ENCODE measurements at places on chromosomes 6 and 20.

DNA sequence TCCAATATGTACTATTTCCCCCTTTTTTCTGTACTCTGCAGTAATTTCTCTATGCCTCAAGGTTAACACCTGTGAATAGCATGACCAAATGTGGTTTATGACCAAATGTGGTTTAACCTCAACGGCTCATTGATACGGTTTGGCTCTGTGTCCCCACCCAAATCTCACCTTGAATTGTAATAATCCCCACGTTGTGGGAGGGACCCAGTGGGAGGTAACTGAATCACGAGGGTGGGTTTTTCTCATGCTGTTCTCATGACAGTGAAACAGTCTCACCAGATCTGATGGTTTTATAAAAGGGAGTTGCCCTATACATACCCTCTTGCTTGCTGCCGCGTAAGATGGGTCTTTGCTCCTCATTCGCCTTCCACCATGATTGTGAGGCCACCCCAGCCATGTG lies 18.7 kb downstream of the DEK start:
- no peak for DNase-seq

- DNase-seq = no peak
These were observed 10.0 kb upstream of the SLC4A11 start for GRCh38 chr20:3248993-3249347.

DNA sequence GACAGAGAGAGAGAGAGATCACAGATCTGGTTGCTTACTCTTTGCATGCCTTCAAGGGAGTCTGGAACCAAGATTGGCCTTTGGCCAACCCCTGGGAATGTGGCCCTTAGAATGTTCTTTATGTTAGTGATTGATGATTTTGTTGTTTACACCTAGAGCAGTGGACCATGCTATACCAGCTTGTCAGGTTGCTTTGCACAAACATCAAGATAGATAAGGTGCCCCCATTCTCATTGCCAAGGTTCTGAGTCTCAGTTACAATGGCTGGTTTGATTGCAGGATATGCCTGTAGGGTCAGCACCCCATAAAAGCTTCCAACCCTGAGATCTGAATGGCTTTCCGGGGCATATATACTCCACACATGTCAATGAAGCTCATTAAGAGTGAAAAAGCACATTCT lies 53.5 kb upstream of the SLC2A12 start:
- no peak for DNase-seq

DNA sequence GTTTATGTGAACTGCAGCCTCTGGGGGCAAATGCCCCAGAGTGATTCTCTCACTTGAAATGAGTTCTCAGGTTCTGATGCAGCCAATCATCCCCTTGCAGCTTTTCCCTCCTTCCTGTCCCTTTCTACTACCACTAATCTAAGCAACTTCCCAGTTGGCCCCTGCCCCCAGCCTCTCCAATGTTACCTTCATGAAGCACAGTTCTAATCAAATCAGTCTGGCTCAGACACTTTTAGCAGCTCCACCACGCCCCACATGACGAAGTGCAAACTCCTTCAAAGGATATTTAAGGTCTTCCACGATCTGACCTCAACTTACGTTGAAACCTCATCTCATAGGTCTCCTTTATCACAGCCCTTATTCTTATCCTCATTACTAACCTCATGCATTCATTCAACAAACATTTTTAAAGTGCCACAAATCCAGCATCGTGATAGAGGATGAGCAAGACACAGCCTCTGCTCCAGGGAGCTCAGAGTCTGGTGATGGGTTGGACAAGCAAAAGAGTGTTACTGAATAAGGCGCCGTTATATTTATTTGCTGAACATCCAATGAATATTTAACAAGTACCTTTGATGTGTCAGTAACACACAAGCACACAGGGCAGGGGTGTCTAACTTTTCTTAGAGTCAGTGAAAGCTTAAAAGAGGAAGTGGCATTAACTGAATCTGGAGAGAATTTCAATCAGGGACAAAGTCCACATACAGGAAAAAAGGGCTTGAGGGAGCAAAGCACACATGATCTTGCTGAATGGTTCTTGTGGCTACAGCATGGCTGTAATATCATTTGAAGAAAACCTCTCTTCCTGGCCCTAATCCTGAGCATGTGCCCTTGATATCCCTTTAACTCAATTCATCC lies 20.4 kb upstream of the DTNBP1 start:
- DNase-seq = no peak

- no peak for DNase-seq
These were observed 3.1 kb downstream of the DNAAF9 start for GRCh38 chr20:3404402-3404801.

DNA sequence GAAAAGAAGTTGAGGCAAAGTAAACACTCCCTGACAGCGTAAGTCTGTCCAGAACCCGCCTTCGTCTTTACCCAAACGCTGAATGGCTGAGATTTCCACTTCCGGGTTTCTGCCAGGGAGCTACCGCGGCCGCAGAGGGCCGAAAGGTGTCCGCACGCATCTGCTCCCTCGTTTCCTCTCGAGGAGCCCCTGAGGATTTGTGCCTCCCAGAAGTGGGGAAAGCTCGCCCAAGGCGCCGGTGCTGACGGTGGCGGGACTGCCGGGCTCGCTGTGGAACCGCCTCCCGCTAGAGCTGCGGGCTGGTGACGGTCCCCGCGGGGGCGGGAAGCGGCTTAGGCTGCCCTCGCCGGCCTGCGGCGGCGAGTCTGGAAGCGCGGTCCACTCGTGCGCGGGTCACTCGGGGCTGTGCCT lies 1760.2 kb upstream of the DEFB115 start:
- DNase-seq = no peak

GRCh38 chr6:169642455-169642854 lies 59.4 kb downstream of the WDR27 start:
- DNase-seq = no peak

- DNase-seq = no peak
These were observed 394.6 kb downstream of the ZFAND3 start for GRCh38 chr6:38214159-38214558.

- no peak for DNase-seq
These were observed 16.4 kb downstream of the SYNJ2 start for GRCh38 chr6:157997893-157998608.

GRCh38 chr6:98840385-98840784 lies 6.0 kb downstream of the POU3F2 start:
- DNase-seq = no peak

- no peak for DNase-seq
These were observed 211.4 kb downstream of the ARHGAP18 start for GRCh38 chr6:129498541-129498940.

DNA sequence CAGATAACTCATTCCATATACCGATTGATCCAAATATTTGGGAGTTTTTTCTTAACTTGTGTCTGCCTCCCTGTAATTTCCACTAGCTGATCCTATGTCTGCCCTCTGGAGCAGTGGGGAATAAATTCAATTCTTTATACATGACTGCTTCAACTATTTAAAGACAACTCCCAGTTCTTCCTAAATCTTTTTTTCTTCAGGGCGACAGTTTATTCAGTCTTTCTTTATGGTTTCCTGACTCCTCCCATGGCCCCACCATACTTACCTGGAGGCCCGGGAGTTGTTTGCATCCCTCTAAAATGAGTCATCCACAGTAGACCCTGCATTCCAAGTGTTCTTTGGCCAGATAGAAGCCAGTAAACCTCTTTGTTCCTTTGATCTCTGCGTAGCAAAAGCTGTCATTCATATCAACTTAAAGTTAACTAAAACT lies 73.6 kb downstream of the LCA5 start:
- DNase-seq = no peak

GRCh38 chr6:111573131-111573883 lies 32.4 kb downstream of the TRAF3IP2 start:
- no peak for DNase-seq

DNA sequence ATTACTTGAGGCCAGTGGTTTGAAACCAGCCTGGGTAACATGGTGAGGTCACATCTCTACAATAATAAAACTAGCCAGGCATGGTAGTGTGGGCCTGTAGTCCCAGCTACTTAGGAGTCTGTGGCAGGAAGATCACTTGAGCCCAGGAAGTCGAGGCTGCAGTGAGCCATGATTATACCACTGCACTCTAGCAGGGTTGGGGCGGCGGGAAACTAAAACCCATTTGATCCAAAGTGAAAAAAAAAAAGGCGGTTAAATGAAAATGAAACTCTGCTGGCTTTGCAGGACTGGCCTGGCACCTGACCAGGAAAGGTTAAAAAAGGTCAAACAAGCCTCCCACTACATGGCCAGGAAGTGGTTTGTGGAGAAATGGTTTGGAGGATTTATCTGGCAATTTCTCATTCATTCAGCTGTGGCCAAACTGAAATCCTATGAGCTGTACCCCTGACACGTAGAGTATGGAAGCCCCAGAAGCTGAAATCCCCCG lies 36.6 kb downstream of the MTRES1 start:
- DNase-seq = no peak

GRCh38 chr20:49284818-49285217 lies 7.0 kb upstream of the ZNFX1 start:
- no peak for DNase-seq

- DNase-seq = no peak
These were observed 473.5 kb downstream of the UTRN start for GRCh38 chr6:144758602-144759001.

DNA sequence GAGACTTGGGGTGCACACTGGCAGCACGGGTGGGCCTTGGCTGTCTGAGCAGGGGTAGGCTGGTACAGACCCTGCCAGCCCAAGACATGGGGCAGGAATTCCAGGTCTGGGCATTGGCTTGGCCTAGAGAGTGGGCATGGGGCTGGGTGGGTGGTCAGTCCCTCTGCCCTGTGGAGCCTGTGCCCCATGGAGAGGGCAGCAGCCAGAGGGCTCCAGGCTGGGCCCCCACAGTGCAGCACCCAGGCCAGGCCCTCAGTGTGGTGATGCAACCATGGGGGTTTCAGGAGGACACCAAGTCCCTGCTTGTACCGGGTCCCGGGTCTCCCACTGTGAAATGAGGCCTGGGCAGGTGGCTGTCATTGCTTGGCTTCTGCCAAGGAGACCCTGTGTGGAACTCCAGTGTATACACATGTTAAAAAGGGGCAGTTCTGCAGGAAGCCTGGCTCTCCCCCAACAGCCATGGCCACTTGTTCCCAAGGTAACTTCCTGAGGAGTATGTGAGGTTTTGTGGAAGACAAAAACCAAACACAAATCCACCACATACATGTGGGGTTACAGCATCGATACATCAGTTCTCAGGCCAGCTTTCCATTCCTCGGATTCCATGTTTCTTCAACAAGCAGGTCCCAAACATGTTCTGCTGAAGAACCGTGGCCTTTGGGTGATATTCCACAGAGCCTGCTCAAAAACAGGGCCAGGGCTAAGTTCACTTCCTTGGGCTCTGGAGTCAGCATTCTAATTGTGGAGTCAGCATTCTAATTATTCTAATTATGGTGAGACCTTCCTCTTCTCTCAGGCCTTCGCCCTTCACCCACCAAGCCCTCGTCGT lies 77.3 kb downstream of the DACT2 start:
- no peak for DNase-seq

DNA sequence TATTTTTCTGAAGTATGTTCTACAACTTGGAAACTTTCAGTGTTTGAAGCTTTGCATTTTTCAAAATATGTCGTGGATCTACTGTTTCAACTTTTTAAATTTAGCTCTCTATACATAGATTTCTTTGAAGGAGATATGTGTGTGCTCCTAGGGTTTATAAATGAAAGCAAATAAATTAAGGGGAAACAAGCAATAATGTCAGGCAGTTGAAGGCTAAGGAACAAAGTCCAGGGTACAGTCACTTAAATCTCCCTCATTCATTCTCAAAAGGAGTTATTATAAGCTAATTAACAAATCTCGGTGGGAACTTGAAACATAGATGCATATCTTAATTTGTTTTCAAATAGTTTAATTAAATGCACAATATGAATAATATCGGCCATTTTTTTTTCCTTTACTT lies 79.4 kb downstream of the SAMD5 start:
- DNase-seq = no peak

- DNase-seq = peak; percentile 96
These were observed at the start of gene ABT1 for GRCh38 chr6:26596579-26597388. ABT1 (plus strand) TSS chr6:26596953; CDS start chr6:26596983, 30 bp downstream.

DNA sequence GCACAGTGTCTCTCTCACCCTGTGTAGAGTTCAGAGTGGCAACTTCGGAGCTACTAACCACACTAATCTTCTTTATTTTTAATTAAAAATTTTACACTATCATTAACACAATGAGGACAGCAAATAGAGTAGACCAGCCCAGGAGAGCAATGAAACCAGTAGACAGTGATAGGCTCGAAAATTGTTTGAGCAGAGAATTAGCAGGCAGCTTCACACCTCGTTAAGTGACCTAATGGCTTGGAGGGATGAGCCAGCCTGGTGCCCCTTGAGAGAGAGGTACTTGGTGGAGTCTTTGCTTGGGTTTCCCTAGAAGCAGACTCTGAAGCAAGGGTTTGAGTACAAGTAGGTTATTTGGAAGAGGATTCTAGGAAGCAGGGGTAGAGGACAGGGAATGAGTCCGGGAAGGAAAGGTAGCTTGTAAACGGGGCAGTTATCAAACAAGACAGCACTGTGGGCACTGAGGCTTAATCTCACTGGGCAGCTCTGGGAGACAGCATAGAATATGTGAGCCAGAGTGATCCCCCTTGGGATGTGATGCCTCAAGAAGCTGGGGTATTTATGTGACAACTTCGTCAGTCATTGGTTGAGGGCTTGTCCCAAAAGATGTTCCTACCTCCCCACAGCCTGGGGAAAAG lies 146.1 kb downstream of the PCSK2 start:
- no peak for DNase-seq

- DNase-seq = no peak
These were observed 184.0 kb upstream of the FLRT3 start for GRCh38 chr20:14521436-14521835.

DNA sequence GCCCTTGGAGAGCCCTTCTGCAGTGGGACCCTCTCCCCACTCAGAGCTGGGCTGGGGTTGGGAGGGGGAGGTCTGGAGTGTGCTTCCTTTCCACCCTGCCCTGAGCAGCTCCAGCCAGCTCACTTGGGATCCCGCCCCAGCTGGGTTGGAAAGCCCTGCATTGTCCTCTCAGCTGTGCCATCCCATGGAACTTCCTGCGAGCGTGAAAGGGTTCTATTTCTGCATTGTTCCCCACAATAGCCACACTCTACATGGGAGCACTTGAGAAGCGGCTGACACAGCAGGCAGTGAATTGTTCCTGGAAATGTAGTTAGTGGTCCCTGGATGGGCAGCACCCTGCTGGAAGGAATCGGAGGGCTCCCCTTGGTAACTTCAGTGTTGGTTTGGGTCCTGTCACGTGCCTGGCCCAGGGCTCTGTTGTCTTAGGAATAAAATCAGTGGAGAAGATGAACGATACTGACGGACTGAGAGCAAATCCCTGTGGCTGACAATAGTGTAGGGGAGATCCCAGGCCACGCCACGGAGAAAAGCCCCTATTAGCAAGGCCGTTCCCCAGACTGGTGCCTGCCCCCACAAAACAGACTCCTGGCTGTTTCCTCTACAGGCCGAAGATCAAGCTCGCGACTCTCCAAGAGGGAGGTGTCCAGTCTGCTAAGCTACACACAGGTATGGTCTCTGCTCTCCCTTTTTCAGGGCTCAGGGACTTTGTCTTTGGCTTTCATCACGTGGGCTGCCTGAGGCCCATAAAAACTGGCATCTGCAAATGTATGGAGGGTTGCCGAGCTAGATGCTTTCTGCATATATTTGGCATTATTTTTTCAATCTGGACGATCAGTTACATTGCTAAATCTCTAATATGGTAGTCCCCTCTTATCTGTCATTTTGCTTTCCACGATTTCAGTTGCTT lies 18.8 kb downstream of the DNMT3B start:
- DNase-seq = no peak

- DNase-seq = no peak
These were observed 15.5 kb downstream of the MYBL2 start for GRCh38 chr20:43682446-43682845.

GRCh38 chr20:47027042-47027441 lies 132.4 kb downstream of the EYA2 start:
- DNase-seq = no peak

- no peak for DNase-seq
These were observed 11.0 kb upstream of the KIF13A start for GRCh38 chr6:17998442-17998841.

All from activated CD4-positive, CD25-positive, alpha-beta regulatory T cell (primary cell).